ENCODE measurements at places on chromosomes 12 and 14.

GRCh38 chr12:87806310-87806709, 222.9 kb downstream of the C12orf50 start:
- no peak for DNase-seq

GRCh38 chr12:131456301-131457027, 254.4 kb upstream of the SFSWAP start:
- no peak for DNase-seq

- no peak for DNase-seq
Observed at GRCh38 chr14:97900196-97900854, 1103.1 kb downstream of the VRK1 start.

DNA sequence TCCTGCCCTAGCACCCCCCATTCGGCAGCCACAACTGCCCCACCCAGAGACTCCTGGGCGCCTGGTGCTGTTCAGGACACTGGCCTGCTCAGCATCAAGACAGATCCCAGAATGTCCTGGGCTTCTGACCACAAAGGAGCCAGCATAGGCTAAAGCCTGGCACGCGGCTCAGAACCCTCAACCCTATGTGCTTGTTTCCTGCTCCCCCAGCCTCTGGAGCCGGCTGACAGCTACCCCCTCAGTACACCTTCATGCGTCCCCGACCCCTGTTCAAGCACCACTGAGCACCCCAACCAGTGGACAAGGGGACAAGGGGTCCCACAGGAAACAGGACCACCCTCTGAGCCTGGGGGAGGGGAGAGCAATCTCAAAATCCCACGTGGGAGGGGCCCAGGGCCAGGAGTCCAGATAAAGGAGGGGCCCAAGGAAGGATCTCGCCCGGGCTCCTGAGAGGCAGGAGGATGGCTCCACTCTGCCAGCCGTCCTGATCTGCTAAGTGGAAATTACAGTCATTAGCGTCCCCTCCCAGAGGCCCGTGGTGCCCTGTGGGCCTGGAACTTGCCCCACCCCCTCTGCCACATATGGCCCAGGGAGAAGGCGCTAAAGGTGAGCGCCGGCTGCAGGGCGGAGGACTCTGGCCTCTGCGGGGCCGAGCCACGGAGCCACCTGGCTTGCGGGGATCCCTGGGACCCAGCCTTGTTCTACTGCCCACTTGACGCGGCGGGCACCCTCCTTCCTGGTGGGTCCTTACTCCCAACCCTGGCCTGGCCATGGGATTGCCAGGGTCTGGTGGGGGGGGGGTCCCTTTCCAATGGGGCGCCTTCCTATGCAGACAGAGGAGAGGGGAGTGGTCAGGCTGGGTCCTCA, 27.2 kb upstream of the GPR132 start:
- peak; percentile 21 for DNase-seq

DNA sequence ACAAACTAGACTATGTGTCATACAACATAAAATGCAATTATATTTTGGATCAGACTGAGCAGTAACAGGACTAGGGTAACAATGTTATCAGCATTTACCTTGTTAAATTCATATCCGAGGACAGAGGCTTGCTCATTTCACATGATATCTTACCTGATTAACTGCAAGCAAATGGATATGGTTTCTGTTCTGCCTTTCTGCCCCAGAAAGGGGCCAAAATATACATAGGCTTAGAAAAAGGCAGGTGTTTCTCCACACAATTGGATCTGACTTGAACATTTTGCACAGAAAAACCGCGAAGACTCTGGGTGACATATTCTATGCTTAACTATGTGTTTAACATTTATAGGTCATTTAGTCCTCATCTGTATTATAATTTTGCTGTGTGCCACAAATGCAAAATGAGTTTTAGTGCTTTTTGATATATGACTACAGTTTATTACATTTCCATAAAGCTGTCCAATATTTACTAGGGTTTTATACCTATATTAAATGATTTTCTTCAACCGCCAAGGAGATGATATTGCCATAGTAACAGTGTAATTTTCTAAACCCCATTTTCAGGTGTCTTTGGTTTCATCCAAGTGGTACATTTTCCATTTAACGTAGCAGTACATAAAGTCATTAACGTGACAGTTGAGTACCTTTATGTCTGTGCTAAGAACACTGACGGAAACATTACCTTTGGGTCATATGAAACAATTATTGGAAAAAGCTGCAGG, 249.3 kb upstream of the KRR1 start:
- no peak for DNase-seq

GRCh38 chr12:32870716-32871115, 25.9 kb downstream of the PKP2 start:
- no peak for DNase-seq

DNA sequence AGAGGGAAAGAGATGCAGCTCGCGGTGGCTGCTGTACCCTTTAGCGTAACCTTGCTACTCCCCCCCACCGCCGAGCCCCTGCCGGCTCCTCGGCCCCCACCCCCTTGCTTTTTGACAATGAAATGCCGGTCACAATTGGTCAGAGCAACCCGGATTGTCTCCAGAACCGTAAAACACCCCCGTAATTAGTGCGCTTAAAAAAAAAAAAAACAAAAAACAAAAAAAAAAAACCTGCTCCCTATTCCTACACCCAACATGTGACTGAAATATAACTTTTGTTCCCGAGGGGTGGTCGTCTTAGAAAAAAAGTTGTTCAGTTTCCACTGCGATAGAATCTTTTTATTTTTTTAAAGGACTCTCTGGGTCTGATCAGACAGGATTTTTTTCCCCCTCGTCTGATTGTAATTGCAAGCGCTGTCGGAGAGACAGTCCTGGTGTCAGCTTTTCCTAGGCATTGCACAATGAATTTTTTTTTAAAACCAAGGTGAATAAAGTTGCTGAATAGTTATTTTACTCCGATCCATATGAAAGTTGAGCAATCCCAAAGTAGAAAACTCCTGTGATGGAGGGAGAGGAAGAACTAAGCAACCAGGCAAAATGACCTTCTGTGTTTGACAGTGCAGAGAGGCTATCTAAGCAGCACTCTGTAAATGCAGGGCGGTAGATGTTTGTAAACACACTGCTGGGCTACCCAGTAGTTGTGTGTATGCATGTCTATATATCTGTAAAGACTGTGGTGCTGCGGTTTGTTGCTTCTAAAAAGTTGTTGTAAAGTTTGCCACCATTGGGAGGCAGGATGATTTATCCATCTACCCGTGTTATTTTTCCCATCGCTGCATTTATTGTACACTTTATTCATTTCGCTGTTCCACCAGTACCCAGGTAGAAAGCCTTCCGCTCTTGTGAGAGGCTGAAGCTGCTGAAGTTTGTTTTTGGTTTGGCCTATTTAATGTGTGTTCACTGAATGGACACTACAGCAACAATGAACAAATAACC, 1.1 kb downstream of the ETV6 start:
- peak; percentile 43 for DNase-seq
